ENCODE measurements at places on chromosomes 1 and 21.

GRCh38 chr1:117094841-117095604 lies 26.5 kb downstream of the TRIM45 start:
- no peak for DNase-seq

- DNase-seq, result no peak
Observed at GRCh38 chr1:222416001-222416791, 131.7 kb downstream of the HHIPL2 start.

- no peak for DNase-seq
Observed at GRCh38 chr1:181587870-181588438, 104.6 kb downstream of the CACNA1E start.

DNA sequence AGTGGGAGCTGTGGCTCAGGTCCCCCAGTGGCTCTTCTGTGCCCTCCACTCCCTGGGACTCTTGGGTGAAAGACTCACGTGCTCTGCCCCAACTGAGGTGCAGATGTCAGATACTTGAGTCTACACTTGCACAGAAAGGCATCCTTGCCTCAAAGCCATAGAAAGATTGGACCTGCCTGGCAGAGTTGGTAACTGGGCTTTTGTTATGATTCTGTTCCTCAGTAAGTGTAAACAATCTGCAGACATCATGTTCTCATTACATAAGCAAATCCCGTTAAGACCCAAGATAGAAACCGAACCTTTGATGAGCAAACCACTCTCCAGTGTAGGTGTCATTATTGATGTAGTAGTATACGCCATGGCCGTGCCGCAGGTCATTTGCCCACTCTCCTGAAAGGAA lies 10.0 kb downstream of the RSPH1 start:
- no peak for DNase-seq

GRCh38 chr1:181043025-181043888 lies 9.5 kb downstream of the MR1 start:
- peak; percentile 26 for DNase-seq

DNA sequence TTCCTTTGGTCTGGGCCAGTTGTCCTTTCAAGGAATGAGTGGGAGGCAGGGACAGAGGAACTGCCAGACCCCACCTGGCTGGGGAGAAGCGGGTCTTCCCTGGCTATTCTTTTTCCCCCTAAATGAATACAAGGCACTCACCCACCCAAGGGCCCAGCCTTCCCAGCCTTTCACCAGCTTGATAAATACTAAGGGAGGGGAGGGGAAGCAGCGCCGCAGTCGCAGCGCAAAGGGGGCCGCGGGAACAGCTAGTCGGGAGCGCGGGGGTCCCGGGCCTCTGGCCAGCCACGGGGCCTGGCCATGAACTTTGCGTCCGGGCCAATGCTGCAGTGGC lies 91.3 kb upstream of the VAMP3 start:
- no peak for DNase-seq
